Ovary (tissue), 10 donors: ENCODE measurements at places on chromosomes 5 and 9.

GRCh38 chr5:135842737-135843136 lies 8.3 kb downstream of the SLC25A48 start:
- no peak for DNase-seq

DNA sequence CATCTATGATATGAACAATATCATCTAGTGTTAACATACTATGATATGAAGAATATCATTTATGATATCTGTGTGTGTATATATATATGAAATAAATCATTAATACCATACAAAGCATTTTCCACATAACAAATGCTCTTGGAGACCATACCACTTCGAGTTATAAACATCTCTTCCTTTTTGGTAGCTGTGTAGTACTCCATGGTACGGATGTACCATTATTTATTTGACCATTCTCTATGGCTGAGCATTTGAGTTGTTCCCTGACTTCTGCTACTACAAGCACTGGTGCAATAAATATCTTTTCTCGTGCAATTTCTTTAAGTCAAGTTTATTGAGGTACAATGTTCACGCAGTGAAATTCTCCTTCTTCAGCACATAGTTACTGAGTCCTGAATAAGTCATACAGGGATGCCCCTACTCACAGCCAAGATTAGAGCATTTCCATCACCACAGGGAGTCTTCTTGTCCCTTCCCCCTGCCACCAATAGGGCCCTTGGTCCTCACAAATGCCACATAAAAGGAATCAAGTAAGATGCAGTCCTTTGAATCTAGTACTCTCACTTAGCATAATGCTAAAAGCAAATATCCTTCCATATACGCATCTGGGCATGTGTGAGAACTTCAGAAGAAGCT lies 75.2 kb upstream of the SLC25A48 start:
- no peak for DNase-seq

GRCh38 chr5:150464554-150465012 lies 15.0 kb upstream of the RPS14 start:
- DNase-seq: peak; percentile 84

DNA sequence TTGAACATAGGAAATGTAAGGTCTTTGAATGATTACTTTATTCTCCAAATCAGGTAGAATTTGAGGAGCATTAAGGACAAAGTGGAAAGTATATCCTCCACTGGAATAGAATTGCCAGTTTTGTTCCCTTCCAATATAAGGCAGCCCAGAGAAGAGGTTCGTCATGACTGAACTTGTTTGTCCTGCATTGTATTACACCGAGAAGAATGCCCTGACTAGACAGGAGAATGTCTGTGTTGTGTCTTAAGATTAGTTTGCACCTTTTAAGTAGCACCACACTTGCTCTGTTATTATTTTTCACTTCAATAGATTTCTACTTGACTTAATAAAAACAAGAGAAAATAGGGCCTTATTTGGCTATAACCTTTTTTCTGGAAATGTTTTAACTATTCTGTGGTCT lies 586.2 kb upstream of the PTGER4 start:
- DNase-seq: no peak

- peak; percentile 28 for DNase-seq
Observed at GRCh38 chr9:133768859-133769510, 30.8 kb upstream of the SARDH start.

DNA sequence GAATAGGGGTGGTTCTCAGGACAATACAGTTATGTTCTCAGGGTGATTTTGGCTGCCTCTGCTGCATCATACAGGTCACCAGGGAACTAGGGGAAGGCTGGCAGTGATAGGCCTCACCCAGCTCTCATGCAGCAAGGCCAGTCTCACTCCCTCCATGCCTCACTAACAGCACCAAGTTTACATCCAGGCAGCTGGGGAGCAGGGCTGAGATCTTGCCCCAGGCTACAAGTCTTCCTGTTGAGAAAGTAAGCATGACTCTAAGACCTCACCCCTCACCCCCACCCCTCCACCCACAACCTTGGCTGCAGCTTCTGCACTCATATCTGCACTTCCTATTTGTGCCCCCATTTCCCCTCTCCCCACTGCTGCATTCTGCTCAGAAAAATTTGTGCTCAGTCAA lies 481.2 kb downstream of the ACTL7B start:
- no peak for DNase-seq

- DNase-seq: peak; percentile 79
Observed at GRCh38 chr9:89655990-89656657, 51.3 kb downstream of the GADD45G start.

- DNase-seq: no peak
Observed at GRCh38 chr5:139283252-139284166, 10.0 kb upstream of the MATR3 start.

GRCh38 chr9:30058463-30058862 lies 2326.0 kb upstream of the ACO1 start:
- no peak for DNase-seq
